NCI-H1092 (cell line): ENCODE measurements at places on chromosomes 1 and 21.

GRCh38 chr1:160575112-160575664 lies 4.1 kb downstream of the CD84 start:
- DNase-seq = no peak

- peak; percentile 66 for DNase-seq
Measured at GRCh38 chr1:202018468-202019234, 8.3 kb downstream of the ELF3 start.

GRCh38 chr1:41358131-41359021 lies 2.9 kb upstream of the FOXO6 start:
- no peak for DNase-seq

DNA sequence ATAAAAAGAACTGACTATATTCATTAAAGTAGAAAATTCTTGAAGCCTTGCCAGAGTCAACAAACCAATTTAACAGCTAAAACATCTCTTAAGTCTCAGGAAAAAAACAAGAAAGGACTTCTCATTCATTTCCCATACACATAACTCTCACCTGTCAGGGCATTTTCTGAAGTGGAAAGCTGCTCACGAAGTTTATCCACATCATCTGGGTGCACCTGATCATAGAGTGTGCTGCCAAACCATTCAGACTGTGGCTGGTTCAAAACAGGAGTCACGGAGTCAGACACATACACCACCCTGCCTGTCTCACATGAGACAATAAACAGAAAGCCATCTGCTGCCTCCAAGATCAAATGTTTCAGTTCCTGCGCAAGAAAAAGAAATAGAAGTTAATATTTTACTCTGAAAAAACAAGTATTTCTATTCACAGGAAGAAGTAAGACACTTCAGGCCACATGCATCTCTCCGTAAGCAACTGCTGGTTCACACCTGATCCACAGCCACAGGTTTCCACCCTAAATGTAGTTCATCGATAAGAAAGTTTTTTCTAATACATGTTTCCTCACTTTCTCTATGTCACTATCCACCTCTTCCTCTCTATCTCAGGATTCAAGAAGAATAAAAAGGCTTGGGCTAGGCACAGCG lies 28.2 kb upstream of the CTSK start:
- no peak for DNase-seq
